ENCODE measurements at places on chromosomes 3 and 15.

DNA sequence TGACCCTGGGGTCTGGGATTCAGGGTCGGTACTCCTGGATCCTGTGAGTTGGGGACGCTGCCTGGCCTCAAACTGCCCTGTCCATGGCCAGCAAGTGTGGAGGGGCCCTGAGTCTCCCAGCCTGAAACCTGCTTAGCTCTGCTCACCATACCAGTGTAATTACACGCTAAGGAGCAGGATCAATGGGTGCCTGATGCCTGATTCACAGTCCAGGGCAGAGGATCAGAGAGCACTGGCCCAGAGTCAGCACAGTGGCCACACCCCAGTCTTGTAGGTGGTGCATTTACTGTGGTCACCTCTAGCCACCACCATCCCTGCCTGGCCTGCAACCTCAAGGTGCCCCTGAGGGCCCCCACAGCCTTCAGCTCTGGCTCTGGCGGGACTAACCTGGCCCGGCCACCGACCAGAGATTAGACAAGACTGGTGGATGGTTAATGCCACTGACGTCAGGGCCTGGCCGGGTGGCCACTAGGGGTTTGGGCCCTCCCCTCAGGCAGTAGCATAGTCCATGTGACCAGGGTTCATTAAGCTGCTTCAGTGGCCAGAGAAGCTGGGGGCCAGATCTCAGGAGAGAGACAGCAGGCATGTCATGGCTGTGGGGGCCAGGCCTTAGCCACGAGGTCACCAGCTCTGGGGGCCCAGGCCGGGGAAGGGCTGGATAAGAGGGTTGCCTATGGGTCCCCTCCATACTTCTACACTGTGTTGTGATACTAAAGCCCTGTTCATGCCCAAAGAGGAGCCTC, 3.3 kb upstream of the SLC38A3 start:
- no peak for DNase-seq

GRCh38 chr3:104989878-104990277, 376.8 kb upstream of the ALCAM start:
- DNase-seq, result no peak

- no peak for DNase-seq
These were observed 1.1 kb upstream of the PLD1 start for GRCh38 chr3:171811295-171811912.

- no peak for DNase-seq
These were observed 117.6 kb downstream of the P3H2 start for GRCh38 chr3:190003068-190003467.

Measured in NCI-H748 treated with DMSO at 0.1 percent for 48 hours (cell line).